ENCODE measurements at places on chromosomes 16 and 17.

GRCh38 chr16:81567987-81568748 is 123.6 kb downstream of the CMIP start:
- DNase-seq, result no peak

DNA sequence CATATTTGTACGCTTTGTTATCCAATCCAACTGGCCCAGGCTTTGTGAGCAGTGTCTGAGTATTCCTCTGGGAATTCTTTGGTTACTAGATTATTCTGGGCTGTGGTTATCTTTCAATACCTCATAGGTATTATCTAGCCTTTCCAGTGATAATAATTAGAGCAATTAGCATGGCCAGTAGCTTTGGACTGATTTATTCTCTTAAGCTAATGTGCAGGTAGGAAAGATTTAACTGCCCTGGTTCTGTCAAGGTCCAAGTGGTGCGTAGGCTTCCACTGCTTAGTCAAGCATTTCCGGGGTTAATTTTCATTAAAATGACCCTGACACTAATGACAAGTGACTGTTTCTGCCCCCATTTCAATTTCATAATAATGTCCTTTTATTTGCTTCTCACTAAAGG is 54.2 kb upstream of the PMFBP1 start:
- DNase-seq, result no peak

GRCh38 chr17:82171750-82172375 is 40.8 kb downstream of the CCDC57 start:
- DNase-seq, result no peak

GRCh38 chr17:76934561-76935320 is 66.5 kb downstream of the MGAT5B start:
- no peak for DNase-seq

DNA sequence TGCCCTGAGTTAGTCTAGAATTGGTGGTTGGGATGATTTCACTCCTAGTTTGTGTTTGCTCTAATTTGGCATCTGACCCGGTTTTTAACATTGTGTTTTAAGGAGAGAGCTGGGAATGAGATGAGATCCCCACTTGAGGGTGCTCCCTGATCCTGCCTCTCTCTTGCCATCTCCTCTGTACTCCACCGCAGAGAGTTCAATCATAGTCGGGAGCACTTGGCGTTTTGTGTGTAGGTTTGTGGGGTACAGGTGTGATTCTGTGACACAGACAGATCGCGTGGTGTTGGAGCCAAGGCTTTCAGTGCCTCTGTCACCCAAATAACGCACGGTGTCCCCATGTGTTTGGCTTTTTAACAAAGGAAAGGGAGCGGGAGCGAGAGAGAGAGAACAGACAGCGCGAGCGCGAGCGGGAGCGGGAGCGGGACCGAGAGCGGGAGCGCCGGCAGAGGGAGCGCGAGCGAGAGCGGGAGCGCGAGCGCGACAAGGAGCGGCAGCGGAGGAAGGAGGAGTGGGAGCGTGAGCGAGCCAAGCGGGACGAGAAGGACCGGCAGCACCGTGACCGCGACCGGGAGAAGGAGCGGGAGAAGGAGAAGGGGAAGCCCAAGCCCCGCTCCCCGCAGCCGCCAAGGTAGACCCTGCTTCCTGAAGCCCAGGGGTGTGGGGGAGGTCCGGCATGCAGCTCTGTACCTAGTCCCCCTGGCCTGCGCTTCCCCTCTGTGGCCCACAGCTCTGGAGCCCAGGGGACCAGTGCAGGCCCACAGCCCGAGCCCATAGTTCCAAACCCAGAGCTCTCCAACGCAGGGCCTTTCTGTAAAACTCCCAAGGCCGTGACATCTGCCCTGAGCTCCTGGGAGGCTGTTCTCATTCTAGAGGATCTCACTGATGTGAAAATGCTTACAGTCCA is 27.2 kb upstream of the IL17C start:
- no peak for DNase-seq

GRCh38 chr17:11583306-11583992 is 14.8 kb upstream of the DNAH9 start:
- DNase-seq, result no peak

- no peak for DNase-seq
These were observed 100.7 kb upstream of the CHMP6 start for GRCh38 chr17:80890921-80891396.

DNA sequence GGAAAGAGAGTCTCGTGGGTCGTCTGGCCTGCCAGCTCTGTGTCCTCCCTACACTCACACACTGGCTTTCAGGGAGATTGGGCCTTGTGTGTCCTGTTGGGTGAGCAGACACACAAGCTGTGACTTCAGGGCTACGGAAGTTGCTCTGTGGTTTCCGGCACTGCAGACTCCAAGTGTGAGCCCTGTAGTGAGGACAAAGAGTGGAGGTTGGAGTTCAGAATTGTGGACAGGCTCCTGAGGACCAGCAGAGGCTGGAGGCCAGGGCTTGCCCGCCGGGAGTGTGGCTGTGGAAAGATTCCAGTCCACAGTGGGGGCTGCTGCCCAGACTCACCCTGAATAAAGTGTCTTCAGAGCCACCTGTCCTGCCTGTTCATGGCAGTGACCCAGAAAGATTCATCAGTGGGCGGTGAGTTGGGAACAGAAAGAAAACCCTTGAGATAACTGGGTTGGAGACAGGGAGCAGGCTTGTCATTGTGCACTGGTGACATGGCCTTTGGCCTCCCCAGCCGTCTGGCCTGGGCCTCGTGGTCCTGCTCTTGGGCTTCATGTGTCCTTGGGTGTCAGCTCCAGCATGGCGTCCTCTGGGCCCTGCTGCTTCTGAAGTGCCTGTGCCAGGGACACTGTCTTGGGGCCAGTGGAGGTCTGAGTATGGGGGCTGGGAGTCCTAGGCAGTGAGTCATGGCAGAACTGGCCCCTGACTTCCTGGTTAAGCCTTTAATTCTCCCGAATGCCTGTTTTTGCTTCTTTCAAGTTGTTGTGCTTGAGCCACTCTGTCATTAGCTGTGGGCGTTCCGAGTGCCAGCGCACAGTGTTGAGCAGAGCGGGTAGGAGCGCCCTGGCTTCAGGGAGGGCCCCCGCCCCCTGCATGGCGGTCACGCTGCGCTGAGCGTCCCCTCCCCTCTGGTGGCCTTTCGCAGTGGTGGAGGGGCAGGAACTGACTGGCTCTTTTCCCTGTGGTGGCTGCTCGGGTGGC is 19.9 kb upstream of the ZNF750 start:
- peak; percentile 46 for DNase-seq

DNA sequence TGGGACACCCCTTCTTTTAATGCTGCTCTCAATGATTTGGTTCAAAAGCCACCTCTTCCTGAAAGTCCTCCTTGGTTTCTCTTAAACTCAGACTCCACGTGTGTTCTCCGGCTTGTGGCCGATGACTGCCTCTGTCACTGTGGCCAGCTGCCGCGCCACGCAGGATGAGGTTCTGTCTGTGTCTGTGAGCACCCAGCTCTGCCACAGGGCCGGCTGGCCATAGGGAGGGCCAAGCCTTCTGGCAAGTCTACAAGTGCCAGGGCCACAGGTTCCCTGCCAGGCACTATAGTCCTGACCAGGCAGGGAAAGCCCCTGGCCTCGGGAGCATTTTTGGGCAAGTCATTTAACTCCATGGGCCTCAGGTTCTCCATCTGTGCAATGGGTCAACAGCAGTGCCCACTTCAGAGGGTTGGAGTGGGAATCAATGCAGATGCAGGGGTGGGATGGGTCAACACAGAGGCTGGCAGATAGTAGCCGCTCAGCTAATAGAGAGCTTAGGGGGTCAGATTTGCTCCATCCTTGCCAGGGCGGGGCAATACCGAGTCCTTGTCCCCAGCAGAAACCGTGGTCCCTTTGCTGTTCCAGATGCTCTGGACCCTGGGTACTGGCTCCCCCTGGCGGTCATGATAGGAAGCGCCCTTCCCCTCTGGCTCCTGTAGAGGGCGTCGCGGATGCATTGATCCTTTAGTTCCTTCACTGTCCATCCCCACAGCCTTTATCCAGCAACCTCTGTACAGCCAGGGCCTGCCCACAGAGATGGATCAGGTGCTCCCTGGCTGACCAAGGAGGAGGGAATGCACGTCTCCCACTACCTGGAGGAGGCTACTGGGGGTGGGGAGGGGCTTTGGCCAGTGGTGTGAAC is 19.3 kb upstream of the ADGRG3 start:
- DNase-seq, result peak; percentile 81

- DNase-seq, result no peak
These were observed 10.4 kb upstream of the KATNB1 start for GRCh38 chr16:57725151-57725550.
